ENCODE measurements at places on chromosomes 12 and 14.

GRCh38 chr12:12505544-12506495, 56.8 kb downstream of the DUSP16 start:
- DNase-seq = no peak

GRCh38 chr14:103393676-103394626, 8.7 kb downstream of the MARK3 start:
- DNase-seq = no peak

DNA sequence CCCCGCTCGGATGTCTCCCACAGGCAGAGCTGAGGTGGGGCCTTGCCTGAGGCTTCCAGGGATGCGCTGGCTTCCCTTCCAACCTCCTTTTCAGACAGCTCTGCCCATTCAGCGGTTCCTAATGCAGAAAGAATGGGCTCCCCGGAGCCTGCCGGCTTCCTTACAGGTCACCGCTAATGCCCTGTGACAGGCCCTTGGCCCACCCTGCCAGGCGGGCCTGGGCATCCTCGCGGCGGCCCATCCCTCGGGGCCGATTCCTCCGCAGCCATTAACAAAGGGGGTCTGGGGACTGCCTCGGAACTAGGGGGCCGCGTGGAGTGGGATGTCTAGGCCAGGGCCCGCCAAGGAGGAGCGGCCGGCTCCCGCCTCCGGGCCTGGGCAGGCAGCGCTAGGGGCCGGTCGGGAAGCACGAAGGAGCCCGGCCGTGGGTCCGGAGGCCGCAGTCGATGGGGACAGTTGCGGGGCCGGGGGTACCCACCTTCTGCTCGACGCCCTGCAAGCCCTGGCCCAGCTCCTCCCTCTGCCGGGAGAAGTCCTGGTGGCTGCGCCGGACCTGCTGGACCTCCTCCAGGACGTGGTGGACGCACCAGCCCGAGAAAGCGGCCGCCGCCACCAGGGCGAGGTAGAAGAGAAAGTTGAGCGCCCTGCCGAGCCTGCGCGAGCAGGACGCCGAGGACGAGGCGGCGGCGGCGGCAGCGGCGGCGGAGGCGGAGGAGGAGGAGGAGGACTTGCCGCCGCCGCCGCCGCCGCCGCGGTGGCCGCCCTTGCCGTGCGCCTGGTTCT, 738 bp downstream of the CKAP4 start:
- DNase-seq = peak; percentile 74

DNA sequence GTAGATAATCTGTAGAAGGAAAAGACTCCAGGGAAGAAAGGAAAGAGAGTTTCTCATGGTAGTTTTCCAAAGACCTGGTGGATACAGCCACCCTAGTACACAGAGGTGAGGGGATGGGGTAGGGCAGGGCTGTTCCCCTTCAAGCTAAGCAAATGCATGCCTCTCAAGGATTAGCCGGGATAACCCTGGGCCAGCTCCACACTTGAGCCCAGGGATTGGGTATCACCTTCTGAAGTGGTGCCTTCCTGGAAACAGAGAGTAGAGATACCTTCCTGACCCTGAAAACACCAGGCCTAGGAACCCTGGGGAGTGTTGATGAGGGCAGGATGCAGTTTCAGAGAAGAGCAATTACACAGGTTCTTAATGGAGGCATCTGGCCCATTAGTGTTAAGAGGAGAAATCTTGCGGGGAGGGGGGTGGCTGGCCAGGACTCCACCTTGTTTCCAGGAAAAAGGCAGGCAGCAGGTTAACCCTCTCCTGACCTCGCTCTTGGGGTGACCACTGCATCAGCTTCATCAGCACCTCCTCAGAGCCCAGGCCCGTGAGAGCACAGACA, 106.9 kb upstream of the TMEM233 start:
- DNase-seq = no peak

GRCh38 chr12:25792031-25792430, 166.5 kb upstream of the RASSF8 start:
- no peak for DNase-seq

GRCh38 chr12:131882804-131883520, 11.5 kb upstream of the ULK1 start:
- DNase-seq = no peak

GRCh38 chr12:47242426-47242825, 162.7 kb upstream of the AMIGO2 start:
- DNase-seq = no peak

DNA sequence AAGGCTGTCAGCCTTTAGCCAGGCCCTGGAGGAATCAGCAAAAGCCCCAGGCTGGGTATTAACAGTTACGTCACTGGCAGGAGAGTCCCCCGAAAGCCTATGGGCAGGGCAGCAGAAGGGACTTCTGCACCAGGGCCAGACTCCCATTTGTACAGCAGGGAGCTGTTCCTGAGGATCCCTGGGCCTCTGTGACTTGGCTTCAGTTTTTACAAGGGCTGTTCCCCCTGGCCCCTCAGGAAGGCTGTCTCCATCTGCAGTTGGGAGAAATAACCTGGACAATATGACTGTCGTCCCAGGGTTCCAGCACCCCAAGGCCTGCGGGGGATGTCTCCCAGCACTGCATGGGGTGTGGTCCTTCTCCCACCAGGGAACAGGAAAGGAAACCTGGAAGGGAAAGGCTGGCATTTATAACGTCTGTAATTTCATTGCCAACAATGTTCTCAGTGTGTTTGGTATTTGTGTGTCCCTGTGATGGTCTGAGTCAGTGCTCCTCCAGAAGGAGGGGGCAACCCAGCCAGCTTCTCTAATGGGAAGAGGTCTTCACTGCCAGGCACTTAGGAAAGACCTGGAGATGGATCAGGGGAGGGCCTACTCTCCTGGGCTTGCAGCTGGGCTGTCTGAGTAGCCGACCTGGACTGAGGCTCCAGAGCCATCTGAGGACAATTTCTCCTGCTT, 42.4 kb downstream of the ERH start:
- no peak for DNase-seq

DNA sequence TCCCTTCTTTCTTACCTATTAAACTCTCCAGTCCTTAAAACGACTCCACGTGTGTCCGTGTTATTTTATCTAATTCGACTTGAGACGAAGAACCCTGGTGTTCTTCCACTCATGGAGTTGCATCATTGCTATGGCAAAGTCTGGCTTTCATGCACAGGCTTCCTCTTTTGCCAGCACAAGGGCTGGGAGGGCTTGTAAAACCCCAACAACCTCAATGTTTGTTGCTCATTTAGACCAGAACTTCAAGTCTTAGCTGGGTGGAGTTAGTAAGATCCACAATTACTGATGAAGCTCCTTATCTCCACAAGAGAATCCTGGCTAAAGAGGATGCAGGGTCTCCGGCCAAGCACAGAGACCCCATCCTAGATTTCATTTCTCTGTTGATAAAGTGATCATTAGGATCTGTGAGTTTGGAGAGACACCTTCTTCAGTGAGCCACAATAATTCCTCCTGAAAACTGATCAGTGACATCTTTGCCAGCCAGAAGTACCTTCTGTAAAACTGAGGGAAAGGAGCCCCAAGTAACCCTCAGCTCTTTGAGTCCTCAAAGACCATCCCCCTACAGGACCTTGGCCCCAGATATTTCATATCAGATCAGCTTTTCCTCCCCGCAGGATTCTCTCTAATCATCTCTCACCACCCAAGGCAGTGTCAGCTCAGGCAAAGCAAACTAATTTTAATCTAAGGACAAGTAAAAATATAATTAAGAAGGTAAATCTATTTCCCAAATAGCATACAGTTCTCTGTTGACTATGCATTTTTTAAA, 514.6 kb downstream of the FUT8 start:
- DNase-seq = no peak

GRCh38 chr14:51069055-51069454, 25.9 kb downstream of the TRIM9 start:
- no peak for DNase-seq

DNA sequence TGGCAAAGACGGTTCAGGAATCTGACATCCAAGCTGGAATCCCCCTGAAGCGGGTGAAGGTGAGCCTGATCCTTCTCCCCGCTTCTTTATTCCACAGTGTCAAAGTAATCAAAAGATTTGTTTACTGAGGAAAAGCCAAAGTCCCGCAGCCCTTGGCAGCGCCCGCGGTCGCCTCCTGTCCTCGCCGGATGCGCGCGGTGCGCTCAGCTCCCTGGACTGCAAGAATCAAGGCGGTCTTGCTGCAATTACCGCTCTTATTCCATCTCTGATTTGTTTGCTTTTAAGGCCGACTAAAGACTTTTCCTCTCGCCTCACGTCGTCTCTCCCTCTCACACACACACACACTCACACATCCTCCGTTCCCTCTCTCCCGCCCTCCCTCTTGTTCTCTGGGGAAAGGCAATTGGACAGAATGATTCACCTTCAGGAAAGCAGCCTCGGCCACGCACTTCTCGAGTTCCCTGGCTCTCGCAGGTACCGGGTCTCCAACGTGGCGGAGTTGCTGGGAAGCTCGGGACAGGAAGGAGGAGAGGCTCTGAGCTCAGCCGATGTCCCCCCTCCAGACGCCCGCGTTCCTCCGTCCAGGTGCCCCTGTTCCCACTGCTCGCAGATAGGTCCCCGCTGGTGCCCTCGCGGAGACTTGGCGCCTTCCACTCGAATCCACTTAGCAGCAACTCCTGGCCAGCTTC, 68.6 kb upstream of the USP15 start:
- DNase-seq = peak; percentile 15

- DNase-seq = no peak
These were observed 2.3 kb upstream of the DUSP6 start for GRCh38 chr12:89354612-89355067.

DNA sequence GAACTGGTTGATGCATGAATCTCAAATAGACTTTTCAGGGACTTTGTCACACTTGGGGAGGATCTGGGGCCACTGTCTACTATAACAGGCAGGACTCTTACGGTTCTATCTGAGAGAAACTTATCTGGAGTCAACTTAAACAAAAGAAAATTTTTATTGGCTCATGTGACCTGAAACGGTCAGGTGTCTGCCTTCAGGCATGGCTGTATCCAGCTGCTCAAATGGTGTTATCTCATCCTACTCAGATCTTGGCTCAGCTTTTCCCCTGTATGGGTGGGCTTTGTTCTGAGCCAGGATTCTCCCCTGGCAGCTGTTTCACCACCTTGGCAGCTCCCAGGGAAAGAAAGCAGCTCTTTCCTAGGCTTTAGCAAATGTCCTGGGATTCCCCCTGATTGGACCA, 183.2 kb upstream of the MYL2 start:
- DNase-seq = no peak

- no peak for DNase-seq
These were observed 101.7 kb upstream of the MAX start for GRCh38 chr14:65204056-65204455.

GRCh38 chr12:67452119-67452805, 183.1 kb downstream of the CAND1 start:
- no peak for DNase-seq

DNA sequence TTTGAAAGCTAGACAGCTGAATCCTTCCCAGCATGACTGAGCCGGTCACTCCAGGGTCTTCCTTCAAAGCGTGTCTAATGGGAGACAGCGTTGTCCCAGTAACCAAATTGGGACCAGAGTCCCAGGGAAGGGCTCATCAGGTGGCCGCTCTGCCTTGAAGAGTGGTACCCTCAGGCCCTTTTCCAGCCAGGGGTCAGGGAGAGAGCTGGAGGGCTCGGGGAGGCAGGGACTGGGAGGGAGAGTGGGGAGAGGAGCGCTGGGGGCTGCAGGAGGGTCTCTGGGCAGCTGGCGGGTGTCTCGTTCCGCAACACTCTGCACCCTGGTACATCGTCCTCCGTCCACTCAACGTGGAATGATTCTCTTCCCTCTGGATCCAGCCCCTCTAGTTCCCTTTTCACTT, 1.6 kb upstream of the RTL1 start:
- no peak for DNase-seq

GRCh38 chr12:6866920-6867412, 365 bp upstream of the TPI1 start:
- DNase-seq = no peak

GRCh38 chr12:72618764-72619163, 346.6 kb downstream of the TRHDE start:
- no peak for DNase-seq

DNA sequence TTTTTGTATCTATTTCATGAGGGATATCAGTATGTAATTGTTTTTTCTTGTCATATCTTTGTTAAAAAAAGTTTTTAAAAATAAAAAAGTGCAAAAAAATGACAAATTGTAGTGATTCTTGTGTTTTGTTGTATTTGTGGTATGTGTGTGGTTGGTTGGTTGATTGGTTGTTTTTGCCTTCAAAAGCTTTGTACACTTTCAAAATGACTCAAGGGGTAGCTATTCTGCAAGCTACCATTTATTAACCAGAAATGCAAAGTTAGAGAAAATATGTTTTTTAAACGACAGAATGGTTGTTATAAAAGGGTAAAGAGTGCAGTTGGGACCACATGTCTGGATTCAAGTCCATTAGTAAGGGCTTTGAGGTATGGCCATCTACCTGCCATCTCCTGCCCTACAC, 119.3 kb downstream of the SLC35F4 start:
- no peak for DNase-seq

DNA sequence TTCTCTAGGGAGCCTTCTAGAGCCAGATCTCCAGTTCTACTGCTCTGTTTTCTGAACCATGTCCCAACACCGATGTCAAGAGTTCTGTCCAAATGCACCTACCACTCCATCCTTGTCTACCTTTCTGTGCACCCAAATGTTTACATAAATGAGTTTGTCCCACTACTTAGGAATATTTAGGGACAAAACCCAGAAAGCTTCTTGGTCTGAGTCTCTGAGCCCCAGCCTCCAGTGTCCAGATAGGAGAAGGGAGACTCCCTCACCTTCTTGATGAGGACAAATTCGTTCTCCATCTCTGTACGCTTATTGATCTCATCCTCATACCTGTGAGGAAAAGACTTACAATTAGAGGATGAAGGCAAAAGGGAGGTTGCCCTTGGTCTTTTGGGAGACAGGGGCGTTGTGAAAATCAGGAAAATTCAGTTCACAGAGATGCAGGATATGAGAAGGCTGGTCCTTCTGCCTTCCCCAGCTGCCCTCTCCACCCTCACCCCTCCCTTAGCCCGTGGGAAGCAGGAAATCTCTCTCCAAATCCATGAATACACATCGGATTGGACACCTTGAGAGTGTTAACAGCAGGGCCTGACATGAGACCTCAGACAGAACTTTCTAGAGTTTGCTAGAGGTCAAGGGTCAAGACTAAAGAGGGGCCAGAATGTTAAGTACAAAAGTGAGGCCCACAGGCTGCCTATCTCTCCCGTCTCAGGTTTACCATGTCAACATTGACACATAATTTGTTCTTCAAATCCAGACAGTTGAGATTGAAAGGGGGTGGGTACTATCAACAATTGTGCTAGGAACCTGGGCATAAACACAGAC, 3.8 kb downstream of the KRT8 start:
- DNase-seq = no peak

- no peak for DNase-seq
These were observed 13.5 kb upstream of the ZDHHC22 start for GRCh38 chr14:77155083-77155482.

DNA sequence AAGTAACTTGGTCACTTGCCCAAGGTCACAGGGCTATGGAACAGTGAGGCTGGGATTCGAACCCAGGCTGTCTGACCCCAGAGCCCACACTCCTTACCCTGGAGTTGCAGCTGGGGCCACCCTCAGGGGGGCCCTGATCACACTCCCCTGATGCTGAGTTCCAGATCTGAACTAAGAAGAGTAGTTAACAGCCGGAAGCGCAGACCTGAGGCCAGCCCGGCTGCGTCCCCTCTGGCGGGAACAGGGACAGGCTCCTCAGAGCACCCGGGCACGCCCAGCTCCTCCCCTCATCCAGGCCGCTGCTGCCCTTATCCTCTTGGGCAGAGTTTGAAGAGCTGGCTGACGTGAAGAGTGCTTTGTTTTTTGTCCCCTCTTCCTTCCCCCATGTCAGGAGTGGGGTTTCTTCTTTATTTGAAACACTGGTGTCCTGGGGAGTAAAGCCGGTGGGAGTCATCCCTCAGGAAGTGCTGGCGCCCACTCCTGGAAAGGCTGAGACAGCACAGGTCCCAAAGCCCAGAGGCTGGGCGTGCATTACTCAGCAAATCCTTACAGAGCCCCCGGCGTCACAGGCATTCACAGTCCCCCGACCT, 8.7 kb downstream of the PHB2 start:
- DNase-seq = peak; percentile 53

Measured in left ventricle myocardium inferior (tissue), 1 donor.